Activated naive CD8-positive, alpha-beta T cell treated with anti-CD3 and anti-CD28 coated beads, Interleukin-2, amount 50 U/mL, for 24 hours (primary cell): ENCODE measurements at places on chromosomes 13 and 19.

GRCh38 chr19:23505738-23506137, 110.5 kb upstream of the ZNF91 start:
- DNase-seq = no peak

- no peak for DNase-seq
Measured at GRCh38 chr13:32917504-32917903, 98.7 kb upstream of the KL start.

DNA sequence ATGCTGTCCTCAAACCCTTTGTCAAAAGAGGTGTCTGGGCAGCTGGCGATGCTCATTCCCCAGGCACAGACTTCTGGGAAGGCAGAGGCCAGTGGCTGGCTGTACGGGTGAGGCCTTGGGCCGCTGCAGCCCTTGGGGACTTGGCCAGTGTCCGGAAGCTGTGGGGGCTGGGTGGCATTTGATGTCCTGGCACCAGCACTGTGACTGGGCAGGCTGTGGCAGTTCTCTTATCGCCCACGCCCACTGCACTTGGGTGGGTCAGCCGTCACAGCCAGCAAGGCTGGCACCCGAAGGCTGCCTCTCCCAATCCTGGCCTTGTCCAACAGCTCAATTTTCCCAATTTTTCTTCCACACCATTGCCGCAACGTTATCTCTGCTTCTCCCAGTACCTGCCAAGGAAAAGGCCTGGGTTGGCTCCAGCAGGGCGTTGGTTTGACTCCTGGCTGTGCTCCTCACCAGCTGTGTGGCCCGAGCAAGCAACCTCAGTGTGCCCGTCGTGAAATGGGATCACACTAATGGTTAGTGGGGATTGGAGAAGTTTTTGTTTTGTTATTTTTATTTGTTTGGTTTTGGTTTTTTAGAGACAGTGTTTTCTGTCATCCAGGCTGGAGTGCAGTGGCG, 12.7 kb upstream of the SLC44A2 start:
- no peak for DNase-seq

DNA sequence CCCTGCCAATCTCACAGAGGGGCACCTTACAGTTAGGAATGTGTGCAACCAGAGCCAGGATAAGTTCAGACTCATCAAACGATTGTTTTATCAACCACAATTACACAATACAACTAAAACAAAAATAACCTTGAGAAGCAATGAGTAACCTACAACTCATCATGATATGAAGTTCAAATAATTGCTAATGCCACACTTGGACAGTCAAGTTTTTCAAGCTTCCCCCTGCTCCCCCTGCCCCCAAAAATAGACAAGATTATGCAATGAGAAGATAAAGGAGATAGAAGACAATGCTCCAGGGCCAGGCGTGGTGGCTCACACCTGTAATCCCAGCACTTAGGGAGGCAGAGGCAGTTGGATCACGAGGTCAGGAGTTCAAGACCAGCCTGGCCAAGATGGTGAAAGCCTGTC, 13.6 kb upstream of the KPNA3 start:
- DNase-seq = no peak

- no peak for DNase-seq
Measured at GRCh38 chr13:39020853-39021462, 16.9 kb downstream of the PROSER1 start.

DNA sequence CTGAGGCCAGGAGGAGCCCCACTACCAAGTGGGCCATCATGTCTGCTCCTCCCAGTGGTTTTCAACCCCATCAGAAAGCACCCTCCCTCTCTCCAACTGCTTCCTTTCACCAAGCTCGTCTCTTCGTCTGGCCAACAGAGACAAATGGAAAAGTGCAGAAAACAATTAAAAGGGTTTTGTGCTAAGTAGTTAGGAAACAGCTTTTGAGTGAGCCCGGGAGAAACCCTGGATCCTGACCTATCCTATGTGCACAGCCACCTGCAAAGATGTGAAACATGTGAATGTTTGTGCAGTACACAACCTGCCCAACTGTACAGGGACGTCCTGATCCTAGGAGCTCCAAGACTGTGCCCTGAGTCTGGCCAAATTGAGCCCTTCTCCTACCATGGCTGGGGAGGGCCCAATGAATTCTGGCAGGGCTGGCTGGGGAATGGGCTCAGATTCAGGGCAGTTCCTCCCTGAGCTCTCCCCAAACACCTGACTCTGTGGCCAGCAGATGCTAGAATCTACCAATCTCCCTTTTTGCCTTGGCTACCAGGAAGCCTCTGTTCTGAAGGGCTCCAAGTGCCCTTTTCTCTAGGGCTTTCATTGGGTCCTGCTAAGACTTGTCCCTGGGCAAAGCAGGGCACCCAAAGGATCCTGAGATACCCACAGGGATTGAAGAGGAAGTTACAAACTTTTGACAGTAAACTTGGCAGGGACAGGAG, 7.9 kb downstream of the TLE5 start:
- DNase-seq = no peak

DNA sequence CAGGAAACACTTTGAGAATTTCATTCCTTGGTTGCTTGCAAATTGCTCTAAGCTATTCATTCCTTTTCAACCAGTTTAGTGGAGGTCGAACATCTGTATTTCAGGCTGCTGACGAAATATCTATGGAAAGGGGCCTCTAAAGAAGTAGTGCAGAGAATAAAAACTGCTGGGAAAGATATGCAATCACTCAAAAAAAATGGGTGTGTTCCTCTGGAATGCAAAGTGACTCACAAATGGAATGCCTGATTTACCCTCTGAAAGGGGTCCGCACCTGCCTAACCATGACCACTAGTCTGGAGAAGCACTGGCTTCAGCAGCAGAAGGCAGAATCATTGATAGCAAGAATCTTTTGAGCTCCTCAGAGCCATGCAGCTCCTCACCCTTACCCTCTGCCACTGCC, 129.4 kb downstream of the PCDH9 start:
- no peak for DNase-seq

- DNase-seq = no peak
Measured at GRCh38 chr13:59300355-59301173, 863.2 kb downstream of the DIAPH3 start.

GRCh38 chr19:16116067-16116466, 4.4 kb downstream of the RAB8A start:
- DNase-seq = no peak

- no peak for DNase-seq
Measured at GRCh38 chr19:56316728-56317127, 2.1 kb upstream of the ZSCAN5A start.

- DNase-seq = no peak
Measured at GRCh38 chr13:22447132-22447886, 733.5 kb upstream of the SGCG start.

GRCh38 chr19:34838248-34838647, 65.2 kb upstream of the ZNF599 start:
- no peak for DNase-seq

DNA sequence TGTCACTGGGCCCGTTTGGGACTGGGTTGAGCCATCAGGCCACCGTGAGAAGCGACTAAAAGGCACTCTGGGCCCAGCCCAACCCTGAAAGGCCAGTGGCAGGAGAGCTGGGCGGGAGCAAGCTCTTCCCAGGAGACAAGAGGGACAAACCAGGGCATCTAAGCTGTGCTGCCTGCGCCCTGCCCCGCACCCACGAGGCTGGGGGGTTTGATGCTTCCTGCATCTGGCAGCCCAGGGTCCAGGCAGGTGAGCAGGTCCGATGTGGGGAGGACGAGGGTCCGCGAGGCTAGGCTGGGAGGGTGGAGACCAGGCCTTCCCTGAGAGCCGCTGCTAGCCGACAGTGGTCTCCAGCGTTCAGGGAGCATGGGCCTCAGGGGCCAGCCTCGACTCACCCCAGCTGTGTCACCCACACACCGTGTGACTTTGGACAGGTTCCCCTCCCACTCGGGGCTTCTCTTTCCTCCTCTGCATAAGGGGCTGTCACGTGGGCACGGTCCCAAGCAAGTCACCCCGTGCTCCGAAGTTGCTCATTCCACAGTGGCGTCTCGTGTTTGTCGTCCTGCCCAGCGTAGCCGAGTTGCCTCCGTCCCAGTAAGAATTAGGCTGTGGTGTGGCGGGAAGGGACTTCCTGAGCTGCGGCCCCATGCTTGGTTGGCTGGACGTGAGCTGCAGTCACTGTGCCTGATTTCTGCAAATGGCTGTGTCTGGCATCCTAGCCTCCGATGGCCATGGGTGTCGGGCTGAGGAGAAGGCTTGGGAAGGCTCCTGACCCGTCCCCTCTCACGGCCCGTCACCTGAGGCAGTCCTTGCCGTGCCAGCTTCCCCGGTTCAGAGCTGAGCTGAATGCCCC, 15.8 kb downstream of the PLIN4 start:
- no peak for DNase-seq
